ENCODE measurements at places on chromosomes 4 and X. TPM values are rescaled to one million over a fixed set of nuclear protein-coding genes. Genes with fewer than 3 reads are reported as not detected.

- DNase-seq = peak; percentile 44
Observed at GRCh38 chrX:13489454-13489853, 79.9 kb upstream of the EGFL6 start.

GAGE2A gene
- 61.7 TPM for total RNA-seq

DNA sequence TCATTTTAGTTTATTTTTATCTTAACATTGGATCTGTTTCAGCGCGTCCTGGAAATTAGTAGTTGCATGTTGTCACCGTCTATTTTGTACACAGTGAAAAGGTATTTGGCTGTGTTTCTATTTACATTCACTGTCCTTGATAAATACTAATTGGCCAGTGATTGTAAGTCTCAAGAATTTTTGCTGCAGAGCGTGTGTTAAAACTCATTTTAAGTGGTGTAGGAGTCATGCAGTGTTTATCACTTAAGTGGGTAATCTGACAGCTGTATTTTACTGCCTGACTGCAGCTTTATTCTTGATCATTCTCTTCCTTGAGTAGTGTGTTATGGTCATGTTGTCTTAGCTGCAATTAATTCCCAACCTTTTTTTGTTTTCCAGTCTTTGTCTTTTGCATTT is 9.8 kb downstream of the GUCY1A1 start:
- DNase-seq = no peak

GRCh38 chr4:91092398-91092980 is 965.3 kb downstream of the CCSER1 start:
- no peak for DNase-seq

GRCh38 chr4:4762909-4763821 is 96.3 kb upstream of the MSX1 start:
- peak; percentile 89 for DNase-seq

DNA sequence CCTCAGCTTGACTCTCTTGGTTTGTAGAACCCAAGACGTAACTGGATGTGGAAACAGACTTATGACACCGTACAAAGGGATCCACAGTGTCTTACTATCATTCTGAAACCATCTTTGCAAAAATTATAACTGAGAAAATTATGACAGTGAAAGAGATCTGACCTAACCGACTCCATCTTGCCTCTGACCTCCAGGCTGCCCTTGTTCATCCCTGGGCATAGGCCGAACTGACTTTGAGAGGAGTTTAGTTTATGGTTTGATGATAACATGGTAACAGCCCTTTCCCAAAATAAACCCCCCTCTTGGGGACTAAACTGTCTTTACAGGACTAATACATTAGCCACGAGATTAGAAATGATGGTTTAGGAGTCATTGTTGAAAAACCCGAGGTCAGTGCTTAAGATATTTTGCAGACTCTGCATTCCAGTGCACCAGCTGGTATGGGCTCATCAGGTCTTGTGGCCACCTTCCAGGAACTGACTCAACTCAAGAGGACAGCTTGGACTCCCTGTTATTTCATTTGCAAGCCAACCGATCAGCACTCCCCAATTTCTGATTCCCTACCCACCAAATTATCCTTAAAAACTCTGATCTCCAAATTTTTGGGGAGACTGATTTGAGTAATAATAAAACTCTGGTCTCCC is 49.6 kb downstream of the CASP3 start:
- peak; percentile 31 for DNase-seq

IGFBP7 gene
- total RNA-seq = 173 TPM

SPARCL1 gene
- total RNA-seq = not detected

GRCh38 chr4:73308286-73308685 is 49.7 kb upstream of the ANKRD17 start:
- no peak for DNase-seq

All from Daoy (cell line).